Activated CD4-positive, alpha-beta memory T cell treated with anti-CD3 and anti-CD28 coated beads for 36 hours (primary cell): ENCODE measurements at places on chromosomes 12 and 14. TPM values are rescaled to one million over a fixed set of nuclear protein-coding genes. Genes with fewer than 3 reads are reported as not detected.

- DNase-seq: no peak
- no peak overlapping the region for H3K4me3 ChIP-seq
- no peaks in the 10 kb centered on the region for H3K36me3 ChIP-seq
- no peaks in the 10 kb centered on the region for H3K4me1 ChIP-seq
- H3K27ac ChIP-seq: no peak overlapping the region
These were observed 42.7 kb upstream of the TBPL2 start for GRCh38 chr14:55482936-55483605.

The FITM1 gene
- not detected for total RNA-seq

GRCh38 chr12:5807514-5808219 is 137.4 kb downstream of the ANO2 start:
- H3K4me3 ChIP-seq: no peak overlapping the region
- no peaks in the 10 kb centered on the region for H3K4me1 ChIP-seq
- no peak for DNase-seq
- peaks cover 8% of the 10 kb centered on the region for H3K27me3 ChIP-seq

GRCh38 chr14:77862154-77862786 is 62.4 kb downstream of the ADCK1 start:
- DNase-seq: peak; percentile 82
- H3K27ac ChIP-seq: no peak overlapping the region
- no peak overlapping the region for H3K4me3 ChIP-seq
- H3K27me3 ChIP-seq: no peaks in the 10 kb centered on the region
- peaks cover 3% of the 10 kb centered on the region for H3K36me3 ChIP-seq
- no peaks in the 10 kb centered on the region for H3K4me1 ChIP-seq

The CLEC7A gene
- total RNA-seq: not detected

GRCh38 chr14:33736979-33737378 is 213.9 kb downstream of the EGLN3 start:
- no peak overlapping the region for H3K27ac ChIP-seq
- peaks cover 5% of the 10 kb centered on the region for H3K4me1 ChIP-seq
- no peaks in the 10 kb centered on the region for H3K27me3 ChIP-seq
- no peak for DNase-seq
- no peak overlapping the region for H3K4me3 ChIP-seq
- no peaks in the 10 kb centered on the region for H3K36me3 ChIP-seq

The GPR84 gene
- total RNA-seq: 2.6 TPM

DNA sequence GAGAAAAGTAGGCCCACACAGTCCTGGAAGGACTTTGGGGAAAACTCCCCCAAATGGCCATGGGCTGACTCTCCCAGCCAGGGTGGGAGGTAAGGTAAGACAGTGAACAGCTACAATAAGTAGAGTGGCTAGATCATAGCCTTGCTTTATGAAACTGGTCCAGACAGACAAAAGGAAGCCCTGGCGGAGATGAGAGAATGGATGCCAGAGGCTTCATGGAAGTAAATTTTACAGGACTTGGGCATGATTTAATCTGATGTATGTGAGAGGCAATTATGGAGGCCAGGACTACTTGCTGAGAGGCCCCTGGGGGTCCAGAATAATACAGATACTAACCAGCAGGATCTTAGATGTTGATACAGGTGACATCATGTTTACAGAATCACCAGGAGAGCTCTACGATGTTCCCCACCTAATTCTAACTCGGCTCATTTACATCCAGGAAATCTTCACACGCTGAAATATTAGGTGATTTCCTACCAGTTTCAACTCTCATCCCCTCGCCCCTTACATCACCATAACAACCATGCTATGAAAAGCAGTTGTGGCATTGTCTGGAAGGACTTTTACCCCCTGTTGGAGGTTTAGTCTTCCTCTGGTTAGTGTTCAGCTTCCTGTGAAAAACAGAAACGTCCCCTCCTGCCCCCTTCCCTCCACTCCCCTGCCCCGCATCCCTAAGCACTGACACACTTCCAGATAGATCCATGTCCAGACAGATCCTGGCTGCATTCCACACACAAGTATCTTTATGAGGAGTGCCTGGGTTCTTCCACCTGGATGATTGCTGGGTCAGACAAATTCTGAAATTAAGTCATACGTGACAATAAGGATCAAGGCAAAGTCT is 39.5 kb upstream of the NT5DC3 start:
- no peak overlapping the region for H3K4me3 ChIP-seq
- H3K4me1 ChIP-seq: peaks cover 22% of the 10 kb centered on the region
- H3K36me3 ChIP-seq: no peaks in the 10 kb centered on the region
- H3K27ac ChIP-seq: no peak overlapping the region

The APOLD1 gene
- total RNA-seq: 3.4 TPM

The LTBP2 gene
- total RNA-seq: 0.10 TPM

- no peaks in the 10 kb centered on the region for H3K27me3 ChIP-seq
- DNase-seq: no peak
- H3K27ac ChIP-seq: no peak overlapping the region
- no peak overlapping the region for H3K4me3 ChIP-seq
These were observed 27.9 kb downstream of the ACTN1 start for GRCh38 chr14:68951035-68951797.

DNA sequence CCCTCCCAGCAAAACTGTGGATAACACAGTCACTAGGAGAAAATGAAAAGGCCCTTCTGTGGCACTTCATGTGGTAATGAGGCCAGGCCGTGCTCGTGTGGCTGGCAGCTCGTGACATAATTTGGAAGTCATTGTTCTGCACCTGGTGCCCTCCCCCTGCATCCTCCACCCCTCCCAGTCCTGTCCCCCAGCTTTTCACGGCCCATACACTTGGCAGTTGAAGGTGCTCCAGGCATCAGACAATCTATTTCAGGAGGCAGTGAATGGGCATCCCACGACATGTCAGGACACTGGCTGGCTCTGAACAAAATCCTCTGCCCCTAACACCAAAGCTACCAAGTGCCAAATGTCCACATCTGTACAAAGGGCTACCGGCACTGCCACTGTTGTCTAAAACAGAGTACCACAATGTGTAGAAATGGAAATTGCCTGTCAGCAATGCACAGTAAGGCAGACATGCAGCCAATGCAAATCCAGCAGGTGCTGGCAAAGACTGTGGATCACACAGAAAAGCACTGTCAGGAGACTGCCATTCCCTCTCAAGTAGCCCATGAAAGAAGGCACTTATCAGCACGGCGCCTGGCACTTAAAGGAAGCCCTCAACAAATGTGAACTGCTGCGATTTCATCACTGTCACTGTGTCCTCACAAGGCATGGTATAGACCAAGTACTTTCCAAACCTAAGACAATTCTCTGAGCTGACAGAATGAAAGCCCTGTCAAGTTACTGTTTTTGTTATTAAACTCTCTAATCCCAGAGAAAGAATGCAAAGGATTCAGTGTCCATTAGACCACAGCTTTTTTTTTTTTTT is 39.1 kb downstream of the CORO1C start:
- DNase-seq: no peak
- peaks cover 2% of the 10 kb centered on the region for H3K36me3 ChIP-seq
- no peaks in the 10 kb centered on the region for H3K27me3 ChIP-seq
- peaks cover 78% of the 10 kb centered on the region for H3K4me1 ChIP-seq

The GDF3 gene
- not detected for total RNA-seq

The CD69 gene
- total RNA-seq: 118 TPM

GRCh38 chr12:78674311-78675090 is 190.1 kb upstream of the SYT1 start:
- no peak overlapping the region for H3K27ac ChIP-seq
- H3K36me3 ChIP-seq: no peaks in the 10 kb centered on the region
- no peak for DNase-seq
- H3K4me1 ChIP-seq: no peaks in the 10 kb centered on the region
- no peaks in the 10 kb centered on the region for H3K27me3 ChIP-seq
